ENCODE measurements at places on chromosomes 6 and 20.
A peak's percentile ranks its signal among the peaks of the same experiment; 100 is the strongest.

- no peak for DNase-seq
Measured at GRCh38 chr6:139540276-139540675, 165.8 kb upstream of the CITED2 start.

GRCh38 chr20:13571662-13572061 is 67.1 kb downstream of the TASP1 start:
- DNase-seq = no peak

- DNase-seq = no peak
Measured at GRCh38 chr20:8633366-8633765, 435.5 kb upstream of the PLCB4 start.

GRCh38 chr20:62344782-62345181 is 22.3 kb downstream of the LAMA5 start:
- DNase-seq = no peak

DNA sequence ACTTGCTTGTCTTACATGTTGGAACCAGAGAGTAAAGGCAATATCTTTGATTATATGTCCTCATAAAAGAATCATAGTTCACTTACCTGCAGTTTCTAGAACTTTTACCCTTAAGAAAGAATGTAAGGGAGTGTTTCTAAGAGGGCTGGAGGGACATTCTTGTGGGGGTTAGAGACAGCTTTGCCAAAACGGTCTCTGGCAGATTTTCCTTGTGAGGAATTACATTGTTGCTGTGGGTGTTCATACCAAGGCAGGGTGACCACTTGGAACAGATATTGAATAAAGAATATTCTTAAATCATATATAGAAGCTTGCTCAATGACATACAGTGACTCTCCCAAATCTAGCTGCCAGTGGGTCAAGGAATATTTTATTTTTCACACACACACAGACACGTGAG is 517.6 kb upstream of the SOX4 start:
- DNase-seq = no peak

DNA sequence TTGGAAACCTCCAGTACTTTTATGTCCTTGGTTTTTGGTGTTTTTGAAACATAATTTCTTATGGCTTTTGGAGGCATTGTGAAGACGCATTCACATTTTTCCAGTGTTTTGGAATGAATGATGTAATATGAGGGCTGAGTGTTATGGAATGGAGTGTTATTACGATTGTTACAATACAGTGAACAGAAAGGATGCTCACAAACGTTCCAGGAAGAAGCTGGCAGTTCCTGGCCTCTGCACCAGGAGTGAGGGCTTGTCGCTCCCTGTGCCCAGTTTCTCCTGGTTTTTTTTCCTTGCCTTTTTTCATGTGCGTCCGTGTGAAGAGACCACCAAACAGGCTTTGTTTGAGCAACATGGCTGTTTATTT is 20.3 kb downstream of the GMPR start:
- no peak for DNase-seq

DNA sequence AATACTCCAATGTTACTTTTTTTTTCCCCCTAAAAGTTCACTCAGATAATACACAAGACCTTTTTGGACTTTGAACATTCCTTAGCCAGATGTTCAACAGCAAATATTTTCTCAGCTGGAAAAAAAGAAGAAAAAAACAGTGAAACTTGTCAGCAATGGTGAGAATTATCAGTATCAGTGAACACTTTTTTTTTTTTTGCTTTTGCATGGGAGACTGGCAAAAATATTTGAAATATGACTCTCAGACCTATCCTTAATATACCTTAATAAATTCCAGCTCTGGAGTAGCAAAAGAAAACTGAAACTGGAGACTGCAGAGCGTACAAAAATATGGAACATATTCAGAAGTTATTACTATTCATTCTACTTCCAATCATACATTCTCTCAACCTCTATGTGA is 92.3 kb downstream of the RFPL4B start:
- DNase-seq = no peak

DNA sequence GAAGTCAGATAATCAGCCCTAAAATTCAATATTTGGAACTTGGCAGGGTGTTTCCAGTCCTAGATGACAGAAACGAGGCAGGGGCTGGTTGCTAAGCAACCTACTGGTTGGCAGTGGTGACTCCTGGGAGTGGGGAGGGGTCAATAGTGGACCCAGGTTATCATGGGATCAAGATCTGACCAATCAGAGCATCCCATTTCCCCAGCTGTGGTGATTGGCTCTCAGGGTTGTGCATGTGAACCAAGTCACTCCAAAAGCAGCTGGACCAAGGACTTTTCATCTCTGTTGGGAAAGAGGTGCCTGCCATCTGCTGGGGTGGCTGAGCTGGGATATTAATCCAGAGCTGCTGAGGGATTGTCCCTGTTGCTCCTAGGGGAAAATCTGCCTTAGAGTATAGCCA is 253.4 kb downstream of the PREX1 start:
- no peak for DNase-seq

DNA sequence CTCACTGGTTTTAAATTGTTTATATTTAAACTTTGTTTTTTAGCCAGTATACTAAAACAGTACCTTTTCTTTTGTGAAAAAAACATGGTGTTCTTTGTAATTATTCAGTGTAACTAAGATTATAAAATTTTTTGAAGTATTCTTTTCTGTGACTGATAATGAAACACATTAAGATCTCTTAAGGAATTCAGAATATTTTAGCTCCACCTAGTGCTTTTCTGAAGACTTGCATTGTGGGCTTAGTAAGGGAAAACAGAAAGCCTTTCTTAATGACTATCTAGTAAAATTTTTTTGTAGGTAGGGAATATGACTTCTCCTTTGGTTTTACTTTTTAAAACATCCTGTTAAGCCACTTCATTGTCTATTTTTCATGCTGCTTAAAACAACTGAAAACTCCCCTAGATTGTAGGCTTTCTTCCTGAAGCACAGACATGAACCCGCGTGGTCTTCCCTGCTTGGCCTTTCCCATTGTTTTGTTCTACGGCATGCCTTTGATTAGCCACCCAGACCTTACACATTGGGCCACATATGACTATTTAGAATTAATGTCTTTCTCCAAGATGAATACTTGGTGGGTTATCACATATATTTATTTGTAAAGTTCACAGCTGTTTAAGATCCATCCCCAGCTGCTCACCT is 72.1 kb downstream of the AFDN start:
- no peak for DNase-seq

DNA sequence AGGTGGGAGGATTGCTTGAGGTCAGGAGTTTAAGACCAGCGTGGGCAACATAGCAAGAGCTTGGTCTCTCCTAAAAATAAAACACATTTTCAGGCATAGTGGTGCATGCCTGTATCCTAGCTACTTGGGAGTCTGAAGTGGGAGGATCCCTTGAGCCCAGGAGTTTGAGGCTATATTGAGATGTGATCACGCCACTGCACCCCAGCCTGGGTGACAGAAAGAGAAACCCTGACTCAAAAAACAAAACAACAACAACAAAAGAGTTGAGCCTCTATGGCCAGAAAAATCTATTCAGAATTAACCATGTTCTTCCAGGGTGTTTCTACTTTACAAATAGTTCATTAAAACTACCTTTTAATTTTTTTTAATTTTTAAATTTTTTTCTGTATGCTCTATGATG is 60.6 kb downstream of the TIAM2 start:
- DNase-seq = no peak

GRCh38 chr6:15608396-15608795 is 54.4 kb downstream of the DTNBP1 start:
- no peak for DNase-seq

DNA sequence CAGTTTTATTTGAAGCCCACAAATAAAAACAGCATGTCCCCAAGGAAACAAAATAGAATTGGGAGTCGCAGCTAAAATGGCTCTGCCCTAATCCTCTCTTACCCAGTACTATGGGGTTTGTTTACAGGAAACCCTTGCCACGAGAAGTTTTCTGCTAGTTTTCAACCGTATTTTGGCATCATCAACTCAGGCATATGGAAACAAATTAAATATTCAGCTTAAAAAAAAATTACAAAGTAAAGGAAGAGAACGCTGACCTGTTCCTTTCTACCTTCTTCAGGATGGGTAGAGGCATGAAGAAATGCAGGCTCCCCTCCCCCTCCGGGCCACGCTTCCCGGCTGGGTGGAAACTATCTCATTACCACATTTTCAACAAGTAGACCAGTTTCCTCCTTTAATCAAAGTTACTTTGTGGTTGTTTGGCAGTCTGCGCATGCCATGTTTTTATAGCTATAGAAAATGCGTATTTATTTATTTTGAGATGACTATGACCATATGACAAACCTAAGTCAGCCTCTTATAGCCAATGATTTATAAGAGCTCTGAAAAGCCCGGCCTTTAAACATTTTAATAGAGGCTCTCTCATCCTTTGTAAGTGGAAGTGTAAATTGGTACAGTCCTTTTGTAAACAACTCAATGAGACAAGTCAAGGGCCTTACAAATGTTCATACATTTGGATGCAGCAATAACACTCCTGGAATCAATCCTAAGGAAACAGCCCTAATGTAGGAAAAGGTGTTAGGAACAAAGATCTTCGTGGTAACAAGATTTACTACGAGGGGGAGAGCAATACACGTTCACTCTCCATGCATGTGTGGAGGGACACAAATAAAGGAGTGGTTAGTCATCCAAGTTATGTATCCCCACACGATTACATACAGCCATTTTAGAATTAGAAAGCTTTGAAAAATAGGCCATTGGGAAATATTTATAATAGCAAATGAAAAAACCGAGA is 16.1 kb upstream of the ZNF217 start:
- DNase-seq = peak; percentile 83

- no peak for DNase-seq
Measured at GRCh38 chr6:131946992-131947955, 3.9 kb downstream of the CCN2 start.

- DNase-seq = no peak
Measured at GRCh38 chr20:45347297-45347935, 808 bp downstream of the SDC4 start.

GRCh38 chr20:15706719-15707118 is 866.5 kb downstream of the KIF16B start:
- DNase-seq = no peak

GRCh38 chr6:119559586-119559985 is 210.0 kb upstream of the MAN1A1 start:
- DNase-seq = no peak

Data from HAP-1 (cell line).